Right renal pelvis (tissue), 4 donors: ENCODE measurements at places on chromosomes 11 and 22.

GRCh38 chr11:41522899-41523672 lies 63.6 kb upstream of the LRRC4C start:
- DNase-seq = no peak

GRCh38 chr11:114982141-114982540 lies 303.8 kb downstream of the NXPE2 start:
- no peak for DNase-seq

GRCh38 chr11:31671681-31672080 lies 139.4 kb downstream of the PAX6 start:
- DNase-seq = no peak

DNA sequence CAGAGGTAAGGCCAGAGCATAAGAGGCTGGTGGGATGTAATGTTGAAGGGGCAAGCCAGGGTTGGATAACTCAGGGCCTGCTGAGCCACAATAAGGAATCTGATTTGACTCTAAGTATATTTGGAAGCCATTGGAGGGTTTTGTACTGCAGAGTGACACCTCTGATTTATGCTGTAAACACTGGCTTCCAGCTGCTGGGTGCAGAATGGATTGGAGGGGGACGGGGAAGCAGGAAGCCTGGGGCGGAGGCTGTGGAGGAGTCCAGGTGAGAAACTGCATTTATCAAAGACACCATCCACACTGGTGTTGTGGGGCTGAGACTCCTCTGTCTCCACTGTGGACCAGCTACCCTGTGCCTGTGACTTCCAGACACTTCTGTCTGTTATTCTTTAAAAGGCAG lies 26.8 kb downstream of the MIAT start:
- DNase-seq = no peak

DNA sequence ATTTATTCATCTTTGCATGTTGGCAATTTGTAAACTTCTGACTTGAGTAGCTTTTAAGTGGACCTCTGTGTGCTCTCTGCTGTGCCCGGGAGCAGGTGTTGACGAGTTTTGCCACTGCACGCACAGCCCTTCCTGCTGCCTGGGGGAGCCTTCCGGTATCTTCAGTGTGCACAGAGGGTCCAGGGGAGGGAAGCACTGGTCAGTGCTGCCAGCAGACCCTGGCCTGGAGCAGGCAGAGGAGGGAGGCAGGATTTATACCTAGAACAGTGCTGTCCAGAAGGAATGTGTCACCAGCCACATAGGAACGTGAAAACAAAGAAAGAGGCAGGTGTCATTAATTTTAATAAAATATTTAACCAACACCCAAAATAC lies 403.6 kb downstream of the TBC1D22A start:
- DNase-seq = no peak

DNA sequence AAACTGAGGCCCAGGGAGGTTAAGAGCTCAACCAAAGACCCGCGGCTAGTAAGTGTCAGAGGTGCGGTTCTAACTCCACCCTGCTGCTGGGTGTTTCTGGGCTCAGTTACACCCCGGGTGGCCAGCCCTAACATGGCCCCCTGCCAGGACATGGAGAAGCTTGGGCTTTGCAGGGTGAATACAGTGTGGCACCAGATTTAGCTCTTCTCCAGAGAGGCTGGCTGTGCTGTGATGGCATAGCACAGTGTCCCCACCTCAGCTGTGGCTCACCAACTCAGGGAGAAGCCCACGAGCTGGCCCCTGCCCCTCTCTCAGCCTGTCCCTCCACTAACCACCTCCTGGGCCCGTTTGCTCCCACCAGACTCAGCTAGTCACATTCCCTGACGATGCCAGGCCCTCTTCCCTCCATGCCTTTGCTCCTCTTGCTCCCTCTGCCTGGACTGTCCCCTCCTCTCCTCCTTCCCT lies 7.0 kb downstream of the UCP3 start:
- no peak for DNase-seq

DNA sequence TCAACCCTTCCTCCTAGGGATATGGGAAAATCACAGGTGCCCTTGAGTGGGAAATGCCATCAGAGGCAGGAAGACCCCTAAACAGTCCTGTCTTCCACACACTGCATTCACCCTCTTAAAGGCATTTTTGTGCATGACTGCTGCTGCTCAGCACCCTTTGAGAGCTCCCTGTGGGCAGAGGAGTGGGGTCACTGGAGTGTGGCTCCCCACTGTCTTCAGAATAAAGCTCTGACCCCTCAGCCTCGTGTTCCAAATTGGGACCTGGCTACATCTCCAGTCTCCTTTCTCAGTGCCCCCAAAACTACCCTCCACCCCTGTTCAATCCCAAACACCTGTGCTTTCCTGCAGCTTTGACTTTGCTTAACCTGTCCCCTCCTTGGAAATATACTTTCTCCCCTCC lies 46.6 kb downstream of the CHRDL2 start:
- DNase-seq = no peak
